ENCODE measurements at places on chromosomes 7 and 10.

- DNase-seq, result no peak
These were observed 129.8 kb upstream of the FAM20C start for GRCh38 chr7:62361-63116.

DNA sequence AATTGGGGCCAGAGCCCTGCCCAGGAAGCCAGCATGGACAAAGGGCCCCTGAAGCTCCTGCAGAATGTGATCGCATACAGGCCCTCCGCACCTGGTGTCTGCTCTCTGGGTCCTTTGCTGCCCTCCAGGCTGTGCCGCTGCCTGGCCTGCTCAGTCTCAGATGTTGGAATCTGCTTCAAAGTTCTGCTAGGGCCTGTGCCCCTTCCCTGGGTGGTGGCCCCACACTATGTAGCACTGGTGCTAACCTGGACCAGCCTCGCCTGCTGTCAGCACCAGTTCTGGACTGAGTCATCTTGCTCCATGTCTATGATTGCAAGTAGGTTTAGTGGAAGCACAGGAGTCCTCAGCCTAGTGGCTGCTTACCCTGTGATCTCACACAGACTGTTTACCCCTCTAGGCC is 6.3 kb downstream of the MAT1A start:
- peak; percentile 81 for DNase-seq

DNA sequence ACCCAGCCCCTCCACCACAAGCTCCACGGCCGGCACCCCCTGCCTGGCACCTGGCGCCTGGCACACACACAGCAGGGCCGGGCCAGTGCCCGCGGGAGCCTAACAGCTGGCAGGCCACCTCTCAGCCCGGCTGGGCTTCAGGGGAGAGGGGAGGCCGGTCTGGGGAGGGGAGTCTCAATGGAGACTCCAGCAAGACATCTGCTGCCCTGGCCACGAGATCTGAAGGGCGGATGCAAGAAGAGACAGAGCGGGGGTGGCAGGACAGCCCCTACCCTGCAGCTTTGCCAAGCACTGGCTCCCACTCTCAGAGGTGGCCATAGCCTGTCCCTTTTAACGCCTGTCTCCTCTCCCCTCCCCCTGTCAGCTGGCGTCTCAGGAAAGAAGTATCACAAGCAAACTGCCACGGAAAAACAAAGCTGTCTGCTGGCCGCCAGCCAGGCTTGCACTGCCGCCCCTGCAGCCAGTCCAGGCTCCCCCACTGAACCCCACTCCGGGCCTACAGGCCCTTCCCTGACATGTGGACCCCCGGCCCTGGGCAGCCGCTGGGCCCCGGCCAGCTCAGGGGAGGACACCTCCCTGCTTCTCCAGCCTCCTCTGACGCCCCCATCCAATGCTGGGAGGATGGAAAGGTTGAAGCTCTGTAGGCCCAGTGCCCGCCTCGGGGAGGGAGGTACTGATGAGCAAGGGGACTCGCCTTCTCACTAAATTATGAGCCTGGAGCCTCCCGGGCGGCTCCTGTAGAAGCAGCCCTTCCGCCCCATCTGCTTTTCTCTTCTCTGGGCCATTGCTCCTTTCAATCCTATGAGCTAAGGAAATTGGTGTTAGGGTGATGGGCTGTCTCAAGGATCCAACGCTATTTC is 178.4 kb downstream of the ARHGAP12 start:
- DNase-seq, result no peak

GRCh38 chr7:106566196-106566595 is 94.8 kb downstream of the CCDC71L start:
- DNase-seq, result peak; percentile 68

- DNase-seq, result no peak
These were observed 7.1 kb downstream of the ZNF736 start for GRCh38 chr7:64320547-64321513.

DNA sequence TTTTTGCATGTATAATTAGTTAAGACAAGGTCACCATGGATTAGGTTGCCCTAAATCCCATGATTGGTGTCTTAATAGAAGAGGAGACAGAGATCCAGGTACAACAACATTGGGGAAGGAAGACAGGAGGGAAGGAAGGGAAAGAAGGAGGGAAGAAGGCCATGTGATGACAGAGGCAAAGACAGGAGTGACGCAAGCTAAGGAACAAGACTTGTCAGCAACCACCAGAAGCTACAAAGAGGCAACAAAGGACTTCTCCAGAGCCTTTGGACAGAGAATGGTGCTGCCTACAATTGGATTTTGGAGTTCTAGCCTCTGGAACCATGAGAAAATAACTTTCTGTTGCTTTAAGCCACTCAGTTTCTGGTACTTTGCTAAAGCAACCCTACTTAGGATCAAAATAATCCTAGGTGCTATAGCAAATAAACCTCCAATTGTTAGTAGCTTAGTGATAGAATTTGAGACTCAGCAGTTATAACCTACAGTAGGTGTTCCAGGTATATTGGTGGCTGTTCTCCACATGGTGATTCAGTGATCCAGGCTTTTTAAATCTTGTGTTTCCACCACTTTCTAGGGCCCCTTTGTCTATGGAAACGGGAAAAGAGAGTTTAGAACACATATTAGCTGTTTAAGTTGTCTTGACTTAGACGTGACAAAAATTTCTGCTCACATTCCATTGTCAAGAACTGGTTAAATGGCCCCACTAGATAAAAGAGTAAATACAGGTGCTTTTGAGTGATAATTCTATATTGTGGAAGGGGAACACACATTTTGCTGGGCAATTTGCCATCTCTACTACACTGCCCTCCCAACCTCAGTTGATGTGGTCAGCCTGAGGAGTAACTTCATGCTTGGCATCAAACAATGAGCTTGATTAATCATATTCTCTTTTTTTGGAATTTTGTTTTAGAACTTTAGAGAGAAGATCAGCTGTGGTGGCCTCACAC is 70.5 kb upstream of the SP4 start:
- DNase-seq, result no peak

DNA sequence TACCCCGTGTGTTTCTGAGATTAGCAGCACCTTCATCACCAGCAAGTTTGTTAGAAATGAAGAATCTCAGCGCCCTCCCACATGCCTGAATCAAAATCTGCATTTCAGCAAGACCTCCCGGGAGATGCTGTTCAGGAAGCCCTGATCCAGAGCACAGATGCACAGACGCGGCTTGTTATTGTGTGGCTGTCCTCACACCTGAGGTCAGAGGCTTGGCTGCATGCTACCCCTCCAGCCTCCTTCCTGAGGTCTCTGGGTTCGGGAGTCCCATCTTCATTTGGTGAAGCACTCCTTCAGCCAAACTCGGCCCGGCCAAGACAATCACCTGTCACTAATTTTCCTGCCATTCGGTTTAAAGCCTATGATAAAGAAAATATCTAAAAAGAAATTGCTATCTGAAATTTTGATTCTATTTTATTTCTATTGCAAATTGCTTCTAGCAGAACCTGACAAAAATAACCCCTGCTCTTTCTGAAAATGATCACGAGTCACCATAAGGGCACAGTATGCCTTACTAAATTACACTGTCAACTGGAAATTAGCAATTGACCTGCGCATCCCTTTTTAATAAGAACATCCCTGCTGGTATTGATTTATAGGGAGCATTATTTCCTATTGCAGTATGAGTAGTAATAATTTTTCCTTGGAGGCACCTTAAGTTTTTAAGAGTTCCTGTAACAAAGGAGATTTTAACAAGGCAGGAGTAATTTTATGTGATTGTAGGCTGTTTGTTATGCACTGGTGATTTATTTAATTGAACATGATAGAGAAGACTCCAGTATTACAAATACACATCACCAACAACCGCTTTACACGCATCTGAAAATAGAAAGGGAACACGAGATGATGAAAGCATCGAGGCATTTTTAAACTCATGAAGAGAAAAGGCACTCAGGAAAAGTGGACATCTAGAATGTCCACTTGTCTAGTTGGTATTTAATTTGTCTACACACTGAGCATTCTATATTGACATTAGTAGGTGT is 49.5 kb downstream of the VSTM2A start:
- no peak for DNase-seq

- DNase-seq, result peak; percentile 83
These were observed 56.4 kb downstream of the STEAP1B start for GRCh38 chr7:22443370-22444180.

DNA sequence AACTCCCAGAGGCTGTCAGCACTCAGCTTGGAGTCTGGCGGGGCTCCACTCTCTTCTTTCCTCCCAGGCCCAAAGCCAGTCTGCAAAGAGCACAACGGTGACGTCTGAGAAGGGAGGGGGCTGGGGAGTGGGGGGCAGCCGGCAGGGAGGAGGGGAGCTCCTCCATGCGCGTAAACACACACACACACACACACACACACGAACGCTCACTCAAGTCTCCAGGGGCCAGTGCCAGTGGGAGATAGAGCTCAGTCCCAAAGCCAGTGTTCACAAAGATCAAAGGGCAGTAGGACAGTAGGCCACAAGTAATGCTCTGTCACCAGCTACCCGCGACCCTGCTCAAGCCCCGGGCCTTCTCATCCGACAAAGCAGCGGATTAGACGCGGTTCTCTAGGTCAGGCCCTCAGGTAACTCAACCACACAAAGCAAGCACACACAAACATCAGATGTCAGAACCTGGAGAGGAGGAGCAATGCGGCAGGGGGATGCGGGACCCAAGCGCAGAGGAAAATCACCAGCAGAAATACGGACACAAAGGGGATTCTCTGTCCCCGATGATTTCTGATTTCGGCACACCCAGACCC is 19.9 kb downstream of the TCAF1 start:
- peak; percentile 91 for DNase-seq

- peak; percentile 90 for DNase-seq
These were observed 80.1 kb downstream of the EMX2 start for GRCh38 chr10:117622471-117623184.

GRCh38 chr10:74334221-74334620 is 183.2 kb downstream of the ADK start:
- no peak for DNase-seq

GRCh38 chr7:143376396-143376795 is 4.7 kb upstream of the ZYX start:
- no peak for DNase-seq

- DNase-seq, result no peak
These were observed 98.2 kb downstream of the PRPF18 start for GRCh38 chr10:13684806-13685482.

DNA sequence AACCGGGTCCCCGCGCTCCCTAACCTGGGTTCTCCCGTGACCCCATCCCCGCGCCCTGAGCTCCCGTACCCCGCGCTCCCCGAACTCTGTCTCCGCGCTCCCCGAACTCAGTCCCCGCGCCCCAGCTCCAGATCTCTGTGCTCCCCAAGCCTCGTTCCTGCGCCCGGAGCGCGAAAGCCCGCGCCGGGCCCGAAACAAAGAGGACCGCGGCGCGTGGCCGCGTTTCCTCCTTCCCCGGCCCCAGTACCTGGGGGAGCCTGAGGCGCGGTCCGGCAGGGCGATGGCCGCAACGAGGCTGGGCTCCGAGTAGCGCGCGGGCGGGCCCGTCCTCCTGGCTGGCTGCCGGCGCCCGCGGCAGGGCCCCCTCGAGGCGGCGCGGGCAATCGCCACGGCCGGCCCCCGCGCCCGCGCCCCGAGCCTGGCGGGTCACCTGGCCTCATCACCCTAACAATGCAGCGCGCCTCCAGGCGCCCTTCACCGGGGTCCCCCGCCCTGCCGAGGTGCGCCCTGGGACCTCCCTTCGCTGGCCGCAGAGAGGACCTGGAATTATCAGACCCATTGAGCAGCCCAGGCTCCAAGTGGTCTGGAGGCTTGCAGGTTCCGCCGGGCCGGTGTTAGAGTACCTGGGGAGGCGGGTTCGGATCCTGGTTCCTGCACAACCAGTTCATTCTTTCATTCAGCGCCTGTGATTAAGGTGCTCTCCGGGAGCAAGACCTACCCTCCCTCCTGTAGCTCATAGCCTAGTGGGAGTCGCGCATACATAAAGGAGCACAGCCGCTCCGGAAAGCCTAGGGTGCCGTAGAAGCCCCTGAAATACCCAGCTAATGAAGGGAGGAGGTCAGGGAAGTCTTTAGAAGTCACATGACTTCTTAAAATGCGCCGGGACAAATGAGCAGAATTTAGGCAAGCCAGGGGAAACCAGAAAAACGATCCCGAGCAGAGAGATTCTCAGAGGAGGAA is at the start of gene TNS3:
Gene TNS3, minus strand, starts transcription at position 308 of the 960 bp plus-strand sequence. CDS start 142,475 bp downstream, outside the sequence.
- no peak for DNase-seq

DNA sequence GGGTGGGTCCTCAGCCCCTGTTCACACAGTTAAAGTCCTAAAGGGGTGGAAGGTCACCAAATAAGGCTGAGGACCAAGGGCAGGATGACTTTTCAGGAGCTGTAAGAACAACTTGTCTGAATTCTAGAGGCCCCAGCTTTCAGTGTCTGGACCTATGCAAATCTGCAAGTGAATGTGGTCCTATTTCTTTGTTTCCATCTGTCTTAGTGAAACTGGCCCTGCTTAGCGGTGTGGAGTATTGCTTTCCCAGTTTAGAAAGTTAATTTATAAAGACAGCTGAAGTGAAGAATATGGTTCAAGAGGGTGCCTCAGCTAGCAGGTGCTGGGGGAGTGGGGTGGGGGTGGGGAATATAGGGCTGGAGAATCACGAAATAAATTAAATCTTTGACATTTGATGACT is 40.1 kb downstream of the HHEX start:
- no peak for DNase-seq

DNA sequence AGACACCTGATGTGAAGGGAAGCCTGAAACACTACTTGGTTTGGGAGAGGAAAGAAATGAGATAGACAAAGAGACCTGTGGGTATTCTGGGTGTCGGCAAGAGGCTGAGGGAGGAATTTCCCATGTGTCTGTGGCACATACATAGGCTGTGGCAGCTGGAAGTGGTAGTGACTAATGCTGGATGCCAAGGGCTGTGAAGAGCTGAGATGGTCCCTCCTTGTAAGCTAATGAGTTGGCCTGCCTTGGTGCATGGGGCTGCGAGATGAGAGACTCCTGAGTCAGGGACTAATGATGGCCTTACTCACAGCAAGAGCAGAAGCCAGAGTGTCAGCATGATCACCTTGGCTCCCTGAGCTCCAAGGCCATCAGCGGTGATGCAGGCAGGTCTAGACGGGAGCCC is 119.0 kb upstream of the EEPD1 start:
- no peak for DNase-seq

DNA sequence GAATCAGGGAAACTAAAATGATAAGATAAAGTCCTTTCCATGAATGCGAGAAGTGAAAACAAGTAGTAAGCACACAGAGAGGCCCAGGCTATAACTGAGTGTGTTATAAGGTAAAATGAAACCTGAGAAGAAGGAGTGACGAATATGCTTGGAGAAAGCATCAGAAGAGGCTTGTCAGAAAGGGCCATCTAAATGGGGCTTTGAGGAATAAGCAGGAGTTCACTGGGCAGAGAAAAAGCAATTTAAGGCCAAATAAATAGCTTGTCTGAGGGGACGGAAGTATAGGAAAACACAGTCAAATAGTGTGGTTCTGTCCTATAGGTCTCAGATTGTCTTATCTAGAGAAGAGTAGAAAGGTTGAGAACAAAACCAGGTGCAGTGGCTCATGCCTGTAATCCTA is 59.6 kb upstream of the GSDME start:
- no peak for DNase-seq

Data from esophagus muscularis mucosa (tissue), 4 donors.